Type B pancreatic cell (in vitro differentiated cells): ENCODE measurements at places on chromosomes 2 and 18. TPM values are rescaled to one million over a fixed set of nuclear protein-coding genes. Genes with fewer than 3 reads are reported as not detected.

GRCh38 chr18:58552896-58553295 is 76.0 kb downstream of the ALPK2 start:
- DNase-seq: no peak

DNA sequence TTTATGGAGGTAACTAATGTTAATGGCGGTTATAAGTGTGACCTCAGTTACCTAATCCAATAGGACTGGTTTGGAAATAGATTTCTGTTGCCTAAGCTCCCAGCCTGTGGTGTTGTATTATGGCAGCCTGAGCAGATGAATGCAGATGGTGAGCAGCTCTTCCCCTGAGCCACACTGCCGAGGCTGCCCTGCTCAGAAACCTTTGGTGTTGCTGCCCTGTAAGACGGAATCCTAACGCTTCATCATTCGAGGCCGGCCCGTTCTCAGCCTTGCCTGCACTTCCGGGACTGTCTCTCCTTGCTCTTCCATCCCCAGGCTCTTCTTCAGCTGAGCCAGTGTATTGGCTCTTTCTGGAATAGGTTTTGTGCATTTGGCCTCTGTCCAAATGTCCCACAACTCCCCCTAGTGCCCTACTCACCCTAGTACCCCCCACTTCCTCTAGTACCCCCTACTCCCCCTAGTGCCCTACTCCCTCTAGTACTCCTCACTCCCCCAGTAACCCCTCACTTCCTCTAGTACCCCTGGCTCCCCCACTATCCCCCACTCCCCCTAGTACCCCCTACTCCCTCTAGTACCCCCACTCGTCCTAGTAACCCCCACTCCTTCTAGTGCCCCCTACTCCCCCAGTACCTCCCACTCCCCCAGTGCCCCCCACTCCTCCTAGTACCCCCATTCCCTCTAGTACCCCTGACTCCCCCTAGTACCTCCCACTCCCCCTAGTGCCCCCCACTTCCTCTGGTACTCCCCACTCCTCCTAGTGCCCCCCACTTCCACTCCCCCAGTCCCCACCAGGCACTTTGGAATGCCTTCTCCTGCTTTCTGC is 106.0 kb upstream of the TAF1B start:
- DNase-seq: no peak

The PRKAG3 gene
- not detected in 2 replicates for total RNA-seq

The CNGA3 gene
- total RNA-seq: 3.7 and 6.8 TPM in 2 replicates

- no peak for DNase-seq
Observed at GRCh38 chr2:48774251-48774650, 18.7 kb upstream of the LHCGR start.

DNA sequence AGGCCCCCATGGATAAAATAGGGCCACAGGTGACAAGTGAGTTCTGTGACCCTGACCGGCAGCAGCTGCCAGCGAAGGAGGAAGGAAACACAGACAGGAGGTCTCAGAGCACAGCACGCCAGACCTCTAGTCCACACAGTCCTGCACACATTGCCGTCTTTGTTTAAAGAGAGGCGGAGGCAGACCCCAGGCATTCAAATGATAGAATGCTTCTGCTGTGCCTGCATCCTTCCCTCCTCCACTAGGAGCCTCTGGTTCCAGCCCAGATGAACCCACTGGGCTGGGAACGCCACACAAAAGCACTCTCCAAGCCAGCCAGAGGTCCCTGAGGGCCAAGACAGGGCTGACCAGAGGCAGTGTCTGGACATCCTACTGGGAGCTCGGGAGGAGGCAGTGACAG is 118.7 kb downstream of the KLHL29 start:
- DNase-seq: no peak

The MOGAT1 gene
- total RNA-seq: 0.45 TPM in 1 of 2 replicates, not detected in the other

DNA sequence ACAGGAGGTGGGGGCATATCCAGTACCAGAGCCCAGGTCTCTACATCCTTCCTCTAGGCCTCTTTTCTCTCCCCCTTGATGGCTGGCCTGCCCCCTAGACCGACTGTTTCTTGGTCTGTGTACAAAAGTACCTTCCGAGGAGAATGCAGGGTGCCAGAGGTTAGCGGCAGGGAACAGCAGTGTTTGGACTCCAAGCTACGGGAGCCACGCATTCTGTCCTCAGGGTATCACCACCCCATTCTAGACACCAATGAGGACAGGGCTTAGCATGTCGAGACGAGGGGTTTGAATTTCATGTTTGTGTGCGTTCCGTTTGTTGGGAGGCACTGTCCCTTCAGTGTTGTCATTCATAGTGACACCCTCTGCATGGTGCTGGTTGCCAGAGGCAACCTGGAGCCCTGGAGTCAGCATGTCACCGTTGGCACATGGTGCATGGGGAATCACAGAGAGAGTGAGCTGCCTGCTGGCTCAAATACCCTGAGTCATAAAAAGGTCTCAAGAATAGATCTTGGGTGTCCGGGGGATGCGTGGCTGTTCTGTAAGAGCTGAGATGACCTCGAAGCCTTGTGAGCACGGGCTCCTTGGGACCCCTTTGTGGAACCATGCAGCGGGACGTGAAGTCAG is 57.2 kb upstream of the LDLRAD4 start:
- no peak for DNase-seq

GRCh38 chr2:9244985-9245544 is 38.5 kb downstream of the ASAP2 start:
- no peak for DNase-seq

DNA sequence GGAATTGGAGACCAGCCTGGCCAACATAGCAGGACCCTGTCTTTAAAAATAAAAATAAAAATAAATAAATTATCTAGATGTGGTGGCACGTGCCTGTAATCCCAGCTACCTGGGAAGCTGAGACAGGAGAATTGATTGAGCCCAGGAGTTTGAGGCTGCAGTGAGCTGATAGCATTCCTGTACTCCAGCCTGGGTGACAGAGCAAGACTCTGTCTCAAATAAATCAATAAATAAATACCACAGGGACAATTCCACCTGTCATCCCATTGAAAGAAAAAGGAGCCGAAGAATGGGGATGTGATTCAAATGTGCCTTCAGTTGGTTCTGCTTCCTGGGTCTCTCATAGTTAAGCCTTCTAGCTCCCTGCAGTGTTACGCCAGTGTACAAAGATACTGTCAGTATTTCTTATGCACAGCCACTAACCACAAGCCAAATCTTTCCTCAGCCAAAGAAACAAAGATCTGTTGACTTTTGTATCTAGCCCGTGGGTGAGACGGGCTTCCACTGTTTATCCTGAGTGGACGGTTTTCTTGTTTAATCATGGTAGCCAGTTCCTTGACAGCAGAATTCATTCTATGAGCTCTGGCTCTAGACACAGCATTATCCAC is 12.6 kb downstream of the LGALSL start:
- no peak for DNase-seq

GRCh38 chr2:159744363-159744762 is 32.1 kb downstream of the MARCHF7 start:
- DNase-seq: no peak

The CCDC74B gene
- 10.3 and 15.4 TPM in 2 replicates for total RNA-seq

GRCh38 chr2:197675246-197675645 is at the start of gene RFTN2:
Gene RFTN2 (minus strand): TSS chr2:197675587. CDS start chr2:197675458, 129 bp downstream.
- DNase-seq: no peak

DNA sequence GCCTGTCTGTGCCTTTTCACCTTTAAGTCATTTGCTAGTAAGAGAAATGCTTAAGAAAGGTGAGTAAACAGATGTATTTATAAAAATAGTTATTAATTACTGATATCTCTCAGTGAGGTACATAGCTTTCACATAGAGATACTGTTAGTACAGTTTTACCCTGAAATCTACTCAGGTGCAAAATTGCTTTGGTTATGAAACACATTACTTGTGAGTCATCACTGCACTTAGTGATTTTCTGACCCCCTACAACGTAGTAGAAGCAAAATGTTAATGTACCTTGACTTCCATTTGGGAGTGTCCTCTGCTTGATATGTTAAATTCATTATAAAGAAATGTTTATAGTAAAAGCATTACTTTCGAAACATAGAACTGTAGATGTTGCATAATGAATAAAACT is 6.5 kb downstream of the GLS start:
- DNase-seq: no peak

GRCh38 chr2:101517758-101518271 is 42.9 kb upstream of the RFX8 start:
- no peak for DNase-seq

The KCNG2 gene
- total RNA-seq: 0.29 TPM in 1 of 2 replicates, not detected in the other

DNA sequence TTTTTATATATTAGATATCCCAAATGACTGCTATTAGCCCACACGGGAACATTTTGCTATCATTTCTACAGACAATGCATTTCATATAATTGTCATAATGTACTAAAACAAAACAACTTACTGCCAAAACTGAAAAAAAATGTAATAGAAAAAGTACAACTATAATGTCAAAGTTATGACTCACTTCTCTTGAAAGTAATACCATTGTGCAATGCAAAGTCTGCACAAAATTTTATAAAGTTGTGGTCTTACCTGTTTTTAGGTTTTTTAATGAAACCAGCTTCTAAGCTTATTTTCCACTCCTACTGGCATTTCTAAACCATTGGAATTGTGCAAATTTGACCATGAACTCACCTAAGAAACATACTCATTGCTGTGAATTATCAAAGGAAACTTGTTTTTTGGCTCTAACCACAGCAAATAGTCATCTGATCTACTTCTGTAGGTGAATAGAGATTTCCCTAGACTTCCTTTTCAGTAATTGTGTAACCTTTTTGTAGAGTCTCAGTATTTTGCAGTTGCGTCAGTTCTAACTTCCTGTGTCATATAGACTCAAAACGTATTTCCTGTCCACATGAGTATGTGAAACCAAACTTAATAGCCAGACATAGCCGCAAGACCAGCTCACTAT is 31.9 kb upstream of the TFPI start:
- DNase-seq: no peak

The LIMS3 gene
- 1.7 and 1.8 TPM in 2 replicates for total RNA-seq

GRCh38 chr2:239735131-239735828 is 289.9 kb downstream of the NDUFA10 start:
- no peak for DNase-seq

DNA sequence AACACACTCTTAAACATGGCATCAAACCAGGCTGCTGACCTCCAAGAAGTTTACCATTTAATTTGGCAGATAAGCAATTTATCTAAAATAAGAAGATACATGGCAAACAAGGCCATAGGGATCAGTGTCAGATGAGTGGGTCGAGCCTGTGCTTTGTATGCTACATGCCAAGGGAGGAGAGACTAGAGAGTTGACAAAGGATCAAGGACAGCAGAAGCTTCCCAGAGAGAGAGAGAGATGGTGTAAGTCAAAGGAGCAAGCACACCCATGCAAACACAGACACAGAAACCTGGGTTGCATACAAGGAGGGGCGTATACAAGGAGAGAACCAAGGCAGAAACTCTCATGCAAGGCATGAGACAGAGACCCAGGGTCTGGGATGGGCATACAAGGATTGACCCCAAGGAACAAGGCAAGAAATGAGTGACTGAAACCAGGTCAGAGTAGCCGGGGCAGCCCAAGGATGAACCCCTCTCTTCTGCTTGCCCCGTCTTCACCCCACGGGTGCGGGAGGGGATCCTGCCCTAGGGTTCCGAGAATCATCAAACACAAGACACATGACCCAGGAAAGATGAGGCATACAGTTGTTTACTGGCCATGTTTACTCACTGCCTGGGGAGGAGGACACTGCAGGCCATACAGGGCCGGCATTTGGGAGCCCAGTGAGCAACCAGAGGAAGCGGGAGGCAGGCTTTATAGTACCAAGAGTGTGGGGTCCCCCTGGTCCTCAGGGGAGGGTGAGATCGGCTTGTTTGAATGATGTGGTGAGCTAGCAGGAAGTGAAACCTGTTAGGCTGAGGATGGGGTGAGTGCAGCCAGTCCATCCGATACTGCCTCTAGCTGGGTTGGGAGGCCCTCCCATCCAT is 529.2 kb upstream of the ID2 start:
- no peak for DNase-seq

The SGO2 gene
- 5.5 and 19.9 TPM in 2 replicates for total RNA-seq

DNA sequence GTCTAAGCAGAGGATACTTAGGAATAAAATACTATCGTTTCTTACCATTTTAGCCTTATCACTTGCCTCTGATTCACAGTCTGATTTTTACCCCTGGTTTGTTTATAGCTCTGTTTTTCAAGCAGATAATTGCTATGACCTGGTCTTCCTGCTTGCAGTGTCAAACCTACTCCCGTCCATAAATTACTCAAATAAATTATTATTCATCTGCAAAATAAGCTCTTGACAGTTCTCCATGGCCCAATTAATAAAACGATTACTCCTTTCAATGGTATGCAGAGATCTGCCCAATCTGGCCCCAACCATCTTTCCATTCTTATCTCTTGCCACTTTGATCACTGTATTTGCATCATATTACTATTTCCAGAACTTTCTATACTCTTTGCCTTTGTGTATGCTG is 354.0 kb downstream of the CCDC85A start:
- DNase-seq: no peak

DNA sequence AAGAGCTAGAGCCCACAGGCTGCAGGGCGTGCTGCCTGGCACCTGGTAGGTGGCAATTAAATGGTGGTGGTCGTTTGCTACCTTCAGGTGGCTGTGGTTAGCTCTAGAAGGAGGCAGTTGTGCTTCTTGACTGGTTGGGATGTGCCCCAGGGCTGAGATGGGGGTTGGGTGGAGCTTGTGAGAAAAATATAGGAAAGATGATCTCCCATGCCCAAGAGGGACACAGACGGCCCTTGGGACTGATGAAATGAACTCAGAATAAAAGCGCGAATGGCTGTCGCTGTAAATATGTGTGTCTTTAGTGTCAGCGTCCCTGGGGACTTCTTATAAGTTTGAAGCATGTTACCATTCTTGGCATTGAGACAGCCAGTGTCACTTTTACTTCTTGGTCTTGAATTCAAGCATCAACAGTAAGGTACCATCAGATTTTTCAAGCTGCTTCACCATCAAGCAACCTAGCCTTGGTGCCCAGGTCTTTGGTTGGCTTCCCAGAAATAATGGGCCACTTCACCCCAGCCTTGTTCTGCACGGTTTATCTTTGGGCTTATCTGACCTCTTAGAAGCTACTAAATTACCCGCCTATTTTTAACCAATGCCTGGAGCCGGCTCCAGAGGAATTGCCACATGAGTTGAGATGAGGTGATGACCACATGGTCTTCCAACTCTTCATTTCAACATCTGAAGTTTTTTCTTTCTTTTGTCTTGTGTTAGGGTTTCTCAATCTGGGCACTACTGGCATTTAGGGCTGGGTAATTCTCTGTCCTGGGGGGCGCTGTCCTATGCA is 11.9 kb downstream of the LRRFIP1 start:
- DNase-seq: no peak

DNA sequence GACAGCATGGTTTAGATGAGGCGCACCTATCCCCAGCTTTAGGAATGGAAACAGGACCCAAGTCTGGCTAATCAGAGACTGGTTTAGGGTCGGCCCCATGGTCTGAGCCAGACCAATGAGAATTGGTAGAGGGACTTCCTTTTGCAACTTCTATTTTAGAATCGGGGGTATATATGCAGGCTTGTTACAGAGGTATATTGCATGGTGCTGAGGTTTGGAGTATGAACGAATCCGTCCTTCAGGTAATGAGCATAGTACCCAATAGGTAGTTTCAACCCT is 1.5 kb upstream of the BOLA3 start:
- DNase-seq: no peak

GRCh38 chr2:12127638-12128037 is 381.2 kb downstream of the LPIN1 start:
- DNase-seq: no peak

DNA sequence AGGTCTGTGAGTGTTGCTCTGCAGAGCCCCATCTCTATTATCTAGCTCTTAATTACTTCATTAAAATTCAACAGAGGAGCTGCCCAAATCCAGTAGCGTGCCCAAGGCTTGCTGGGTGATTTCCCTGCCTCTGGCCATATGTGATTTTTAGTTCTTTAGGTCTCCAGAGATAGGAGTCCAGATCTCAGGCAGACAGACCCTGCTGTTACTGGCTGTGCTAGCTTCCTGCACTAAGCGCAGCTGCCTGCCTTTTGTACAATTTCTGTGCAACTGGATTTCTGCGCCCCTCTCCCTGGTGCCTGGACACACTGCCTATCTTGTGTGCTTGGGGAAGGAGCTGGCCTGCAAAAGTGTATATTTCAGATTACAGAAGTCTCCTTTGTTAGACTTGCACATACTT is 136.5 kb downstream of the TDRD15 start:
- DNase-seq: no peak

The ACVR2A gene
- 24.6 and 31.9 TPM in 2 replicates for total RNA-seq
